Right lobe of liver (tissue), 6 donors: ENCODE measurements at places on chromosomes 5 and 9. TPM values are rescaled to one million over a fixed set of nuclear protein-coding genes. Genes with fewer than 3 reads are reported as not detected.

The SLC6A7 gene
- total RNA-seq: not detected

The RAB3C gene
- 1.3 TPM for total RNA-seq

The PCDHGA2 gene
- 0.58 TPM for total RNA-seq

The CDX1 gene
- total RNA-seq: not detected

The SLC45A2 gene
- total RNA-seq: 0.46 TPM

The PAEP gene
- total RNA-seq: not detected

The NIM1K gene
- 0.06 TPM for total RNA-seq

The CTNND2 gene
- total RNA-seq: 1.1 TPM

The C5orf34 gene
- total RNA-seq: 0.81 TPM

The LRRC19 gene
- total RNA-seq: 1.1 TPM

The SLC34A3 gene
- total RNA-seq: not detected

The SLC28A3 gene
- 0.16 TPM for total RNA-seq

The LECT2 gene
- total RNA-seq: 61.8 TPM

The RLN2 gene
- not detected for total RNA-seq

The TMC1 gene
- total RNA-seq: not detected

The TICAM2 gene
- 0.37 TPM for total RNA-seq

The OR1K1 gene
- not detected for total RNA-seq

The CWC27 gene
- 6.8 TPM for total RNA-seq

The BTNL8 gene
- total RNA-seq: 0.43 TPM

The RMI1 gene
- 4.3 TPM for total RNA-seq
